Central memory CD8-positive, alpha-beta T cell (primary cell): ENCODE measurements at places on chromosomes 7 and 10.

DNA sequence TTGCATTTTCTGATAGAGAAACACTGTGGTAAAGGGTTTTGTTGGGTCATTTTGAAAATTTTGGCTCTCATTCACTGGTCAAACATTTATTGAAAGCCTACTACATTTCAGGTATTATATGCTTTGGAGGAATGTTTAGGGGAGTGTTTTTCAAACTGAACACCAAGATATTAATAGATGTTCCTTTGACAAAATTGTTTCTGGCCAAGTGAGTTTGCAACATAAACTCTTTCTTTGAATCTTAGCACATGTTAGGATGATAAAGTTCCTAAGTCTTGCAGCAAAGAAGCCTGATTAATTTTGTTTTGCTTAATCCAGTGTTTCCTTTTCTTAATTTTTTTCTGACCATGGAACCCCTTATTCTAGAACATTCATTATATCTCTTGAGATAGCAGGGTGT lies 232.5 kb upstream of the PHYHIPL start:
- DNase-seq: no peak

DNA sequence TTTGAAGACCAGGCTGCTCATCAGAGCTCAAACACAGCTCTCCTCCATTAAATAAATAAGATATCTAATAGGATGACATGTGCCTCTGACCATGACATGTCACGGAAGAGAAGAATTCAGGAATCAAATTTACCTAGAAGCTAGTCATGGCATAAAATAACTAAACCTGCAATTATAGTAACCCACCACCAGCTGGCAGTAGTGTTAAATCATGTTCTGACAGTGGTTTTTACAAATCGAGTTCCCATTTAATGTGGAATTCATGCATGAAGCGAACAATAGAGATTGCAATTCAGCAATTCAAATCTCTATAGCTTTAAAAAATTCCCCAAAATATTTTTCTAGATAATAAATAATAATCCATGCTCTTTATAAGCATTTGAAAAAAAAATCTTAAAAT lies 74.6 kb upstream of the IKZF1 start:
- DNase-seq: no peak

- no peak for DNase-seq
These were observed 272.5 kb upstream of the SEMA3E start for GRCh38 chr7:83921271-83921940.

- no peak for DNase-seq
These were observed 188.7 kb downstream of the PPP1R9A start for GRCh38 chr7:95095966-95096540.

DNA sequence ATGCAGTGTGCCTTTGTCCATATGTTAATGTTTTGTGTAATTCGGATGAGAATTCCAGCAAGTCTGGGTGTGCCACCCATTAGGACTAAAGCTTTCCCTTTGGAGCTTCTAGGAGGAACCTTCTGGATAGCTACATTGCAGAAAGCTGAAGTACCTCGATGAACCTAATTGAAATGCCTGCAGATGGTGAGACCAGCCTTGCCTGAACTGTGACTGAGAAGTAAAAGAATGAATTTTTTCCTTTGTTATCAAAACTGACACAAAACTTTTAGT lies 31.1 kb upstream of the FBXW4 start:
- DNase-seq: no peak

DNA sequence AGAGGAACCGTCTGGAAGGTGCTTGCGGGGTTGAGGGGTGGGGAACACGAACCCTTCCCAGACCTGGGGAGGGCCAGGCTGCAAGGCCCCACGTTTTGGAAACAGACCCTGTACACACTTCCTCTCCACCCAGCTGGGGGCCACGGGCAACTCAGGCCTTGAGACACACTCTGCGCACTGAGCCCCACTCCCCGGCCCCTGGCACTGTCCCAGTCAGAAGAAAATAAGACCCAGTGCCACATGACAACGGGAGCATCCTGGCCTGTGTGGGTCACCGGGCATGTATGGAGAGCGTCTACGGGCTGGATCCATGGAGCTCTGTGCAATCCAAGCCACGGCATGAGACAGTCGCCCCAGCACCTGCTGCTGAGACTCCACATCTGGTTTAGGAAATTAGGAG lies 63.7 kb downstream of the CARD11 start:
- DNase-seq: no peak

DNA sequence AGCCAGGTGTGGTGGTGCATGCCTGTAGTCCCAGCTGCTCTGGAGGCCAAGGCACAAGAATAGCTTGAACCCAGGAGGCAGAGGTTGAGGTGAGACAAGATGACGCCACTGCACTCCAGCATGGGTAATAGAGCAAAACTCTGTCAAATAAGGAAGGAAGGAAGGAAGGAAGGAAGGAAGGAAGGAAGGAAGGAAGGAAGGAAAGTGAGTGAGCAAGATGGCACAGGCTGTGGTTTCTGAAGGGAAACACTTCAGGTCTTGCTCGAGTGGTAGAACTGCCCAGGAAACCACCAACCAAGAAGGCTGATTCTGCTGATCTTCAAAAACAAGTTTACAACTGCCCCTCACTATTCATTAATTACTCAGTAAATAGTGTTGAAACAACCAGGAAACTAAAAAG lies 45.2 kb downstream of the EZH2 start:
- DNase-seq: no peak
